ENCODE measurements at places on chromosomes 7 and 10.

GRCh38 chr7:91527460-91527859 is 263.2 kb downstream of the FZD1 start:
- no peak for DNase-seq

GRCh38 chr10:111085690-111086353 is 9.0 kb downstream of the ADRA2A start:
- no peak for DNase-seq

DNA sequence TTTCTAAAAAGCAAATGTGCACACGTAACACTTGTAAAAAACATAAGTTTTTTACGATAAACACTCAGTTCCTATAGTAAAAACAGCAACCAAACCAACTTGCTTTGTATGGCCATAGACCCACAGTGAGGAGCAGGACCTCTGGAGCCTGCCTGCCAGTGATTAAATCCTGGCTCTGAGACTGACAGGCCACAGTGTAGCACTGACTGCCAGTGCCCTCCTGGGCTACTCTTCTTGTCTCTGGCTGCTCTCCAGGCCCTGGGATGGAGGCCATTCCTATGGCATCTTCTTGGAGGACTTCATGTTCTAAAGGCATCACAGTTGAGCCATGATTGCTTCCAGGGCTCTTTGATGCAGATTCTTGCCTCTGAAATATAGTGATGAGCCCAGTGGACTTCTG is 22.7 kb upstream of the TMEM254 start:
- no peak for DNase-seq

GRCh38 chr10:77622889-77623291 is 14.7 kb downstream of the KCNMA1 start:
- no peak for DNase-seq

DNA sequence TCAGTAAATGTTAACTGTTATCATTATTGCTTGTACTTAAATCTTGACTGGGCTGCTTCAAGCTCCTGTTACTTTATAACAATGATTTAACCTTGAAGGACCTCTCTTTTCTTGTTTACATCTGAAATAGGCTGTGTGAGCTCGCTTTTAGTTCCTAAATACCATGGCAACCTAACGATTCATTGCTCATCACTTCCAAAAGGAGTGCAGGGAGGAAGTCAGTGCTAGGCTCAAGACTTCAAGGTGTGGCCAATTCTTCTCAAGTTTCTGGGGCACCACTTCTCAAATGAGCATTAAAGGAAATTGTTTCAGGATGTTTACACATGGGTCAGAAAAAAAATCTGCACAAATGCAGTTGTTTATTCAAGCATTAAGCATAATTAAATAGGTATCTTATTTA is 284.2 kb downstream of the MTERF1 start:
- DNase-seq: no peak

- no peak for DNase-seq
Observed at GRCh38 chr7:123645516-123645915, 10.2 kb upstream of the LMOD2 start.

DNA sequence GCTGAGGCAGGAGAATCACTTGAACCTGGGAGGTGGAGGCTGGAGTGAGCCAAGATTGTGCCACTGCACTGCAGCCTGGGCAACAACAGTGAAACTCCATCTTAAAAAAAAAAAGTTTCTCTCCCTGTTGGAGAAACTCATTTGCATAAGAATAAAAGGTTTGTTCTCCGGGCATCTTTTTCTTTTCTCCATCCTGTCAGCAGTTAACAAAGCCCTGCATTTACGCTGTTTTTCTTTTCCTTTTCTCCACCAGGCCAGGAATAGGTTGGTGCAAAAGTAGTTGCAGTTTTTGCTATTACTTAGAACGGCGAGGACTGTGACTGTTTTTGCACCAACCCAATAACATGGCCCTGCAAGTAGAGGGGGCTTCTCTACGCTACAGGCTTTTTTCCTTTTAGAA is 9.5 kb upstream of the URGCP start:
- DNase-seq: no peak

DNA sequence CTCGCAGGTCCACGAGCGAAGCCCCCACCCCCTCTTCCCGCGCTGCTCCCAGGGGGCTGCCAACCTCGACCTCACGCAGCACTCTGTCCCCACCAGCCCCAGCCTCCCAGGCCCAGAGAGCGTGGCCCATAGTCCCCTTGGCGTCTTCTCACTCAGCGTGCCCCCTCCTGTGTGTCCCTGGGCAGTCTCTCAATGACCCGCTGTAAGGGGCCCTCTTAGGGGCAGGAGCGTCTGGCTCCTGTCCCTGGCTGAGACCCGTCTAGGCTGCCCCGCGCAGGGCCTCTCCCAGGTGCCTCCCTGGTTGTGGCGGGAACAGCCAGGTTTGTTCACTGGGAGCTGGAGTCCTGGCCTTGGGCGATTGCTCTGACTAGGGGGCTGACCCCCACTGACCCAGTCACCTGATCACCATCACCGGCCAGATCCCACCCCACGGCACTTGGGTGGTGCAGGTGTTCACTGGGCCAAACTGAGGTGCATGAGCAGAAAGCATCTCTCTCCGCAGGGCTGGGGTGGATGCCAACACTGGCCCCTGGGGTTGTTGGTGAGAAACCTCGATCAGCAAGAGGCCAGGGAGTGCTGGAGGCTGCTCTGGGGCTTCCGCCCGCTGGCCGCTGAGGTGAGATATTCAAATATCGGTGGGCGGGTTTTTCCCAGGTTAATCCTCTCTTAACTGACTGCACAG is 12.6 kb upstream of the WDFY4 start:
- DNase-seq: no peak

- DNase-seq: no peak
Observed at GRCh38 chr7:1511444-1512422, 7.5 kb upstream of the INTS1 start.

DNA sequence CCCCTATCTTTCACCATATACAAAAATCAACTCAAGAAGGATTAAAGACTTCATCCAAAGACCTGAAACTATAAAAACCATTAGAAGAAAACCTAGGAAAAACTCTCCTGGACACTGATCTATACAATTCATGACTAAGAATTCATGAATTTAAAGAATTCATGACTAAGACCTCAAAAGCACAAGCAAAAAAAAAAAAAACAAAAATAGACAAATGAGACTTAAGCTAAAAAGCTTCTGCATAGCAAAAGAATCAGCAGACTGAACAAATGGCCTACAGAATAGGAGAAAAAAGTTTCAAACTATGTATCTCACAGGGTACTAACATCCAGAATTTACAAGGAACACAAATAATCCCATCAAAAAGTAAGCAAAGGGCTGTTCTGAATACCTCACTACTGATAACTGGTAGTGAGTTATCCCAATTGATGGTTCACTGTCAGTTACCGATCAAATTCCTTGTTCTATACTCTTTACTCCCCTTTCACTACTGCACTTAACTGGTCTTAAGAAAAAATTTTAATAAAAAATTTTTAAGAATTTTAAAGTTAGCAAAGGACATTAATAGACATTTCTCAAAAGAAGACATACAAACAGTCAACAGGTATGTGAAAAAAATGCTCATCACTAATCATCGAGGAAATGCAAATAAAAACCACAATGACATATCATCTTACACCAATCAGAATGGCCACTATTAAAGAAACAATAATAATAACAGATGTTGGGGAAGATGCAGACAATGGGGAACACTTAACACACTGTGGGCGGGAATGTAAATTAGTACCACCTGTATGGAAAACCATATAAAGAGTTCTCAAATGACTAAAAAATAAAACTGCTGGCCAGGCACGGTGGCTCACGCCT is 33.2 kb downstream of the KMT2C start:
- no peak for DNase-seq

DNA sequence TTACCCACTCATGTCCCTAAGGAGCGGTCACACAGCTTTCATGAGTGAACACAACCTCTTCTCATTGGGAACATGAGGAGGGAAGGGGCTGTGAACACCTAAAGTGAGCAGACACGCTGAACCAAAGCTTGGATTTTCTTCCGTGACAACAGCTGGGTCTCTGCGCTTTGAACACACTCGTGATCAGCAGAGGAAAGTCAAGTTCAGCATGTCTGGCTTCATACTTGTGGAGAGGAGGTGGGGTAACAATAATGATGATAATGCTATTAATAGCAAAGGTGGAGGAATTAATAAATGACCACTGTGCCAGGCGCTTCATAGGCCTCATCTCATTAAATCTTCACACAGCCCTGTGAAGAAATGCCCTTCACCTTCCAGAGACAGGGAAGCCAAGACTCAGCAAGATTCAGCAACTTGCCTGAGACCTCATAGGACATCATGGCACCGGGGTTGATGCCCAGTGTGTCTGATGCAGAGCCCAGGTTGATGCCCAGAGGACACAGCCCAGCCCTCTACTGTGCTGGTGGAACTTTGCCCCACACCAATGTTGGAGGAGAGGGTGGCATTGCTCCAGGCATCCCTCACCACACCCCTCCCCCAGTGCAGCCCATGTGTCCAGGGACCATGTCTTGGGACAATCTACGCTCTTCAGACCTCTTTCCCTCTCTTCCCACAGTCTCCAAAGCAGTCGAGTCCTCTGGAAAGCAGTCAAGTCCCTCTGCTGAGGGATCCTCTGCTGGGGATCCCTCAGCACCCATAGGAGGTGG is 40.6 kb downstream of the GSDME start:
- no peak for DNase-seq

- DNase-seq: no peak
Observed at GRCh38 chr7:140771826-140772225, 75.3 kb downstream of the NDUFB2 start.

GRCh38 chr10:8417631-8418030 is 363.1 kb downstream of the GATA3 start:
- no peak for DNase-seq

GRCh38 chr7:123961771-123962170 is 36.7 kb downstream of the SPAM1 start:
- DNase-seq: no peak

GRCh38 chr10:31145986-31146385 is 114.3 kb upstream of the ZNF438 start:
- no peak for DNase-seq

DNA sequence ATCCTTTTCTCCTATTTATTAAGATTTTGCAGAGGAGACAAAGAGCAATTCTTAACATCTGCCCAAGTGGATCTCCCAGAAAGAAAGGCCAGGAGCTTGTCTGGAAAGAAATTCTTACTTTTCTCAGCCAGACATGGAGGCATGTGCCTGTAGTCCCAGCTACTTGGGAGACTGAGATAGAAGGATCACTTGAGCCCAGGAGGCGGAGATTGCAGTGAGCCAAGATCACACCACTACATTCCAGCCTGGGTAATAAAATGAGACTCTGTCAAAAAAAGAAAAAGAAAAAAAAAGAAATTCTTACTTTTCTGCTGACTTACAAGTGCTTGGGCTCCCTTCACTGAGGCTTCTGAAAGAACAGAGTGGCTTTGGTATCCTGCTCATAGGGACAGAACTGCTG is 2.4 kb upstream of the CYP3A43 start:
- DNase-seq: no peak

DNA sequence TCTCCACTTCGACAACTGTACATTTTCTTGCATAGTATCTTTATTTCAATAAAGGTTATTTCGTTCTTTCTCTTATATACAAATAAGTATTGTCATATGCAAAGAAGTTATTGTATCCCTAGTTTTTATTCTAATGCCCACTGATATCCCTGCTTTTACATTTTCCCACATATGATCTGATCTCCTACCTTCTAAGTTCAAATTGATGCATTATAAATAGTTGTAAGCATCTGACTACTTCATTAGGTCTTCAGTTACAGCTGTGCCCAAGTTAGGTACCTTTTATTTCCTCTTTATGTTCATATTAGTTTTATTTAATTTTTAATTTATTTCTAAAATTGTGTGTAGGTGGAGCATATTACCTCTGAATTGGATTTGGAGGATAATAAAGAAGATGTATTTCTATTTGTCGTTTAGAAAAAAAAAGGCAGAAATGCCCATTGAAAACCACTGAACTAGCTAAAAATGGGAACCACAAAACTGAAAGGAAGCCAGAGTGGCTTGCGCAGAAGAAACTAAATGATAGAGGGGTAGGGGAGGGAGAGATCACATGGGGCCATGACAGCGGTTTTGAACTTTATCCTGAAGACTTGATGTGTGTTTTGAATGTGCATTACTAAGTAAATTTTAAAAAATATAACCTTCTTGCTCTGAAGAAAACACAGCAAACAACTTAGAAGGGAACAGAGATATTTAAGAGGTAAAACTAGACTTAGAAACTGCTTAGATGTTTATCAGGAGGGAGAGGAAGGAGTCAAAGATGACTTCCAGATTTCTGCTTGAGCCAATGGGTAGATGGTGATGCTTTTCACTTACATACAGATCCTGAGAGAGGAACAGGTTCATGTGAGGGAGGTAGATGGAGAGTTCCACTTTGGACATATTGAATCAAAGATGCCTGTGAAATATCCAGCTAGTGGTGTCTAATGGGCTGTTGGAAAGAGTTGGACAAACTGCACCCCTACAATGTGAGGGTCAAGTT is 9.3 kb upstream of the ZC3HAV1L start:
- no peak for DNase-seq

- DNase-seq: no peak
Observed at GRCh38 chr7:47179812-47180515, 401.9 kb downstream of the TNS3 start.

- no peak for DNase-seq
Observed at GRCh38 chr10:58856508-58857240, 319.8 kb upstream of the PHYHIPL start.

- DNase-seq: no peak
Observed at GRCh38 chr7:94417901-94418300, 23.2 kb downstream of the COL1A2 start.

DNA sequence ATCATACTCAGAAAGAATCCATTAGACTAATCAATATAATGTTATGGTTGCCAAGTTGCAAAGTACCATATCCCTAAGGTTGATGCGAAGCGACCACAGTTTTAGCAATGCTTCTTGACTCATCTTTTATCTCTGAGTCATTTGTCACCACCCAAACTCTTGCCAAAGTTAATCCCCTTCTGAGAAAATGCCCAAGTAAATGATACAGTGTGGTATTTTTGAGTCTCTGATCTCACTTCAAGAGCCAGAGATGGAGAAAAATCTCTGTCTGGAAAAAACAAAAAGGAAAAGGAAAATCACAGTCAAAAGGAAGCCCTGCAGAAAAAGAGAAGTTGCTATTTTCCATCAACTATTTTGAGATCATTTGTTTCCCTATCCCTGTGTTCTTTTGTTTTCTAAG is 26.7 kb upstream of the OTUD1 start:
- no peak for DNase-seq

DNA sequence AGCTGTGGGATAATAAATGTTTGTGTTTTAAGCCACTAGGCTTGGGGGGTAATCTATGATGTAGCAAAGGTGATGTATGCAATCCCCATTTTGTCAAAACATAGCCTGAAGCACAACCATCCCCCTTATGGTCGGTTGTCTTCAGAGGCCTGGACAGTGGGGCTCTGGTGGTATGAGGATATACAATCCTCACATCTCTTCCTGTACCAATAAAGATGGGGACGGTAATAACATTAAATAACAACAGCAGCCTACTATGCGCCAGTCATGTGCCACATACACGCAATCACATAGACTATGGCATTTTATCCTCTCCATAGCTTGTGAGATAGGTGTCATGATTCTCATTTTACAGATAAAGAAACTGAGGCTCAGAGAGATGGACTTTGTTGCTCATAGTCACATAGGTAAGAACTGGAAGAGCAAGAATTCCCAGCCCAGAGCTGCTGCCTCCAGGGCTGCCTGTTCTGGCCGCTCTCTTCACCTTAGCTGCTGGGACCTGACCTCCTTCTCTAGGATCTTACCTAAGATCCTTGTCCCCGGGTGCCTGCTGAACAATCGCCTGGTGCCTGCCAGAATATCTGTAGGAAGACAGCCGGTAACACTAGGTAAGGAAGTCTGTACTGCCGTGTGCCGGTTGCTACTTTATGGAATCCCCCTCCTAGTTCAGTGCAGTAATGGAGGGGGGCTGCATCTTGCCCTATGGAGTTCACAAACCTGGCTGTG is 108.6 kb downstream of the ARHGAP22 start:
- no peak for DNase-seq

Data from stimulated activated CD8-positive, alpha-beta memory T cell treated with anti-CD3 and anti-CD28 coated beads, Interleukin-15, amount 100 ng/mL, for 24 hours (primary cell).